ENCODE measurements at places on chromosomes 11 and 22.

DNA sequence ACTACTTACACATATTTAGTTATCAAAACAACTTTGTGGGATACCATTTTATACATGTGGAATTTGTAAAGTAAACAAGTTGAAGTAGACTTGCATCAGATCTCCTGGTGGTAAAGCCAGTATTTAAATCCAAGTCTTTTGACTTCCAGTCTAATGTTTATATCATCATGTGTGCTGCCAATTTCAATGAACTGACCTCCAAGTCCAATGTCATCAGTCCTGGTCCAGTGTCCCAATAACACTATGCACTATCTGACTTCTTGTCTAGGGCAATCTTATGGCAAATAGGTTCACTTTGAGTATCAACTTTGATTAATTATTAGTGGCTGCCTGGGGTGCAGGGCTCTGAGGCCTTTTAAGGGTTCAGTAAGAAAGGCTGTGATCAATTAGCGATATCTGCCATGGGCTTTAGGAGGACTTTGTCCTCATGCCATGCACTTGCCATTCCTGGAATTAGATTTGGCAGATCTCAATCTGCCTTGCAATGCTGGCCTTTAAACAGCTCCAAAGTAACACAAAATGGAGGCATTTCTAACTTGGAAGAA is 9.6 kb upstream of the PTS start:
- peak; percentile 25 for DNase-seq

DNA sequence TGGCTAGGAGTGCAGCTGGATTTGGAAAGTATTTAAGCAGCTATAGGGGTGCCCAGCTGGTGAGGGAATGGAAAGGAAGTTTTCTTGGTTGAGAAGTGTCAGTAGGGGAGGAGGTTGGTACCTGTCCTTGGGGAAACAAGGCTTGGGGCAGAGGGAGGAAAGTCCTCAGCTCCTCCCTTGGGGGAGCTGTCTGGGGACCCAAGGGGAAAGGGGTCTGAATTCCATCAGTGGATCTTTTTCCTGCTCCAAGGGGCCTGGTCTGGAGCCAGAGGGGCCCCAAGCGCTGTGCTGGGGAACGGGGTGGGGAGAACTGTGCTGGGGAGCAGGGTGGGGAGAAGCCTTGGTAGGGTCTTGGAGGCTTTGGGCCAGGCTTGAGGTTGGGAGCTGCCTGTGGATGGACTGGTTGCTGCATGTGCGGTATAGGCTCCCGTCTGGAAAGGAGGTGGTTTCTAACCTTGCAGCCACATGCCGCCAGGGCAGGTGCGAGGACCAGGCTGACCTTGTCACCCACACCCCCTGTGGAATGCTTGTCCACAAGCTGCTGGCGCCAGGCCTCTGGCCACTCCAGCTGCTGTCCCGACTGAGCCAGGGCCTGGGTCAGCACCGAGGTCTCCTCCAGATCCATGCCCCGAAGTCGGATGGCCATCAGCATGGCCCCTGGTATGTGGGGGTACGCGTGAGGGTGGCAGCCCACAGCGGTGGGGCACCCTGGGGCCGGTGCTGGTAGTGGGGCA is 963 bp downstream of the TYMP start:
- DNase-seq = no peak

DNA sequence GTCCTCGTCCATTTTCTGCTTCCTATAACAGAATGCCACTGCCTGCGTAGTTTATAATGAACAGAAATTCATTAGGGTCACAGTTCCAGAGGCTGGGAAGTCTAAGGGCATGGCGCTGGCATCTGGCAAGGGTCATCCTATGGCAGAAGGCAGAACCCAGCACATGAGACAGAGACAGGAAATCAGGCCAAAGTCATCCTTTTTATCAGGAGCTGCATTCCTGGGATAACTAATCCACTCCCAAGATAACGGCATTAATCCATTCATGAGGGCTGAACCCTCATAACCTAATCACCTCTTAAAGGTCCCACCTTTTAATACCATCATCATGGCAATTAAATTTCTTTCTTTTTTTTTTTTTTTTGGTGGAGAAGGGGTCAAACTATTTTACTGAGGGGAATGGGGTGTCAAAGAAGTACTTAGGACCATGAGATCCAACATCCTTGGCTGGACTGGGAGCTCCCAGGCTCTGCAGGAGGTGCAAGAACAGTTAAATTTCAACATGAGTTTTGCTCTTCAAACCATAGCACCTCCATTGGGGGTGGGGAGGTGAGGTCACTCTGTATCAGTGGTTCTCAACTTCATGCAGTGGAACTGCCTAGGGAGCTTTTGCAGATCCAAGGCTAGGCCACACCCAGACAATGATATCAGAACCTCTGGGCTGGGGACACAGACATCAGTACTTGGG is 4.4 kb downstream of the TMEM109 start:
- DNase-seq = no peak

GRCh38 chr11:13495929-13496328 is at the start of gene PTH:
TSS of gene PTH (minus strand) at chr11:13495997. CDS start at chr11:13492855, 3,142 bp downstream.
- DNase-seq = no peak

GRCh38 chr11:19751055-19751454 is 38.4 kb downstream of the NAV2 start:
- no peak for DNase-seq

GRCh38 chr11:134993691-134994243 is 581.7 kb upstream of the B3GAT1 start:
- DNase-seq = no peak

- no peak for DNase-seq
Observed at GRCh38 chr11:3163241-3163981, 1.7 kb downstream of the OSBPL5 start.

DNA sequence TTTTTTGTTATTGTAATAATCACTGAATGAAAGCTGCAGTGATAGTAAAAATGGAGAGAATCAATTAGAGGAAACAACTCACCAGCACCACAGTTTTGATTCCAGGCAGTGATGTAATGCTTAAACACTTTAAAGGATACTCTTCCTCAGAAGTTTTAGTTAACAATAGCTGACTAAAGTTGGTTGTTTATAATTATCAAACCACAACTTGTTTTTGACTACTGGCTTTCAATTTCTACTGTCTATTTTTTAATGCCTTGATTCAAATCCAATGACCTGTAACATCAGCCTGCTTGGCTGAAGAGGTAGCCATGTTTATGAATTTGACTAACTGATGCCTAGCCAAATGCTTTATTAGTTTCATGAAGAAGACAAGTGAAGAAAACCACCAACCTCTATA is 18.2 kb upstream of the CASP12 start:
- peak; percentile 8 for DNase-seq

DNA sequence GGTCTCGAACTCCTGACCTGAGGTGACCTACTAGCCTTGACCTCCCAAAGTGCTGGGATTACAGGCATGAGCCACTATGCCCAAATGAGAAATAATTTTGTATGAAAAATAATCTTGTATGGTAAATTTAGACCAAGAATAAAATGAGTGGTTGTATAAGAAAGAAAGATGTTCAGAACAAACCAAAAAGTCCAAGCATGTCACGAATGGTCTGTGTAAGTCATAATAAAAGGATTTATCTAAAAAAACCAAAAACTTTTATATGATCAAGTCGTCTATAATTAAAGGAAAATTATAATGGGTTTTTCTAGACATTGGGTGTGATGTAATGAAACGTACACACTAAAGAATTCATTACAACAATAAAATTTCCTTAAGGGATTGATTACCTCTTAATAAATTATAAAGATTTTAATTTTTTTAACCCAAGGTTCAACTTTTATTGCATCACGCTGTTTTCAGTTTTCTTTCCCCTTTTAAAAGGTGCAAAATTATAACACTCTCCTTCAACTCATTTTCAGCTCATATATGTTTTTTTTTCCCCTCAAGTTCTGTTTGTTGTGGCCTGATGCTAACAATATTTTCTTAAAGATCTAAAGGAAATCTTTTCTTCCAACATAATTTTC is 8.9 kb upstream of the AQP11 start:
- peak; percentile 55 for DNase-seq

GRCh38 chr11:48008951-48009270 is 28.6 kb downstream of the PTPRJ start:
- DNase-seq = no peak

GRCh38 chr11:98036810-98037209 is 983.9 kb upstream of the CNTN5 start:
- no peak for DNase-seq

GRCh38 chr11:64437426-64437825 is 78.5 kb downstream of the RPS6KA4 start:
- DNase-seq = no peak

- no peak for DNase-seq
Observed at GRCh38 chr22:27995801-27996528, 76.9 kb upstream of the PITPNB start.

DNA sequence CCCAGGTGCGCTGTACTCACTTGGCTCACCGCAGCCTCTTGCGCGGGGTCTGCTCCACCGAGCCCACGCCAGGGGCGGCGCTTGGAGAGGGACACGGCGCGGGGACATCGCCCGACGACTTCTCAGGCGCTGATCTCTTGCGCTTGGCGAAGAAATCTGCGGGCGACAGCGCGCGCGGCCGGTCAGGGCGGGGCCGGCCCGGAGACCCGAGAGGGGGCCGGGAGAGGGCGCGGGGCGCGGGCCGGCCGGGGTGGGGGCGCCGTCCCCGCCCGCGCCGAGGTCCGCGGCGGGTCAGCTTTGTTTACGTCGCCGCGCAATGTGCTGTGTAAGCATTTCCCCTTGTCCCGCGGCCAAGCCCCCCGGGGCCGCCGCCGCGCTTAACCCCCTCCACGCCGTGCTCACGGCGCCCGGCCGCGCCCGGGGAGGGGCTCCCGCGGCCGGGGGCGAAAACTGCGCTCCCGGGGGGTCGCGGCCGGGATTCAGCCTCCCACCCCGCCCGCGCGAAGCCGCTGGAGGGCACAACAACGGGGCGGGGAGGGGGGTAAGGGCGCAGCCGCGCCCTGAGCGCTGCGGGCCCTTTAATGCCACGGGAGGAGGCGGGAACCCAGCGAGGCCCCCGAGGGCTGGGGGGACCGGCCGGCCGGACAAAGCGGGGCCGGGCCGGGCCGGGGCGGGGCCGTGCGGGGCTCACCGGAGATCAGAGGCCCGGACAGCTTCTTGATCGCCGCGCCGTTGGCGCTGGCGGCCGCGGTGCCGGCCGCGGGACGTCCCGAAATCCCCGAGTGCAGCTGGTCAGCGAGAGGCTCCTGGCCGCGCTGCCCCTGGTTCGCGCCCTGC is 1.4 kb downstream of the CDKN1C start:
- DNase-seq = no peak

DNA sequence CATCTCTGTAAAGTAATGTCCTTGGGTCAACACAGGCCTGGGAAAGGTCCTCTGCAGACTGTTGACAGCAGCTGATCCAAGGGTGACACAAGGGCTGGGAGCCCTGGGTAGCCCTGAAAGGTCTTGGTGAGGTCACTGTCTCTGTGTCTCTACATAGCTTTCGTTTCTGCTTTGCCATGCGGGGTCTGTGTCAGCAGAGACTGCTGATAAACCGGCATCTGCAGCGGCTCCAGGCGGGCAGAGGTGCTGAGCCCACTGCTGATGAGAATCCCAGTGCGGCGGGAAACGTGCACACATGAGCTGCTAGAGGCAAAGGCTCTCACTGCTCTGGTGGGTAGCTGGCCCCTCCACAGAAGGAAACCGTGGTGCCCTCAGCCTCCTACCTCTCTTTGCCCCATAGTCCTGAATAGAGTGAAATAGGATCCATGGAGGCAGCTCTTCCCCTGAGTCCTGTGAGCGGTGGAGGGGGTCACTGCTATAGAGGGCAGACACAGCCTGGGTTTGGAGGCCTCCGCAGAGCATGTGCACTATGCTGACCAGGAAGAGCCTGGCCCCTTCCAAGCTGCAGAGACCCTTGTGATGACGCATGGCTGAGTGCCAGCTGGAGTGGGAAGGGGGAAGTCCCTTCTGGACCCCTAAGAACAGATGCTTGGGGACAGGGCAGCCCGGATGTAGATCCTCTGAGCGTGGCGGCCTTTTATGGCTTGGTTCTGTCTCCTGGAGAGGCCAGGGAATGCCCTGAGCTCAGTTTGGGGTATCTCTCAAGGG is 17.8 kb upstream of the ST3GAL4 start:
- DNase-seq = no peak
